ENCODE measurements at places on chromosomes 2 and 18.

GRCh38 chr2:191128172-191128910, 22.5 kb downstream of the STAT4 start:
- DNase-seq = no peak

DNA sequence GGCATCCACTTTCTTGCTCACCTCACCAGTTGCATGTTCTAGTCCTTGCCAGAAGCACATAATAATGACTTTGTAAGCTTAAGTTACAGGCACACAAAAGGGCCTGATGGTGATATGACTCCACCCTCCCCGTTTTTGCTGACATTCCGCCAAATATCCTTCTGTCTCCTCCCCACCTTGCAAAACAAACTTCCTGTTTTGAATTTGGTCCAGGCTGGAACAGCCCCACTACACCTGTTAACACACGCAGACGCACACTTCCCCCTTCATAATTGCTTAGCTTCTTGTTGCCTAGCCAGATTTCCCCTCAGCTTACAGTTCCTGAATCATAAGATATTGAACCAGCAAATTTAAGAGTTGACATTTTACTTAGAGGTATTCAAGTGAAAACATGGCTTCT, at the start of gene MGAT5:
Gene MGAT5 (plus strand): TSS at position 269 of the 400 bp plus-strand sequence. CDS start 332 bp downstream, outside the sequence.
- no peak for DNase-seq

DNA sequence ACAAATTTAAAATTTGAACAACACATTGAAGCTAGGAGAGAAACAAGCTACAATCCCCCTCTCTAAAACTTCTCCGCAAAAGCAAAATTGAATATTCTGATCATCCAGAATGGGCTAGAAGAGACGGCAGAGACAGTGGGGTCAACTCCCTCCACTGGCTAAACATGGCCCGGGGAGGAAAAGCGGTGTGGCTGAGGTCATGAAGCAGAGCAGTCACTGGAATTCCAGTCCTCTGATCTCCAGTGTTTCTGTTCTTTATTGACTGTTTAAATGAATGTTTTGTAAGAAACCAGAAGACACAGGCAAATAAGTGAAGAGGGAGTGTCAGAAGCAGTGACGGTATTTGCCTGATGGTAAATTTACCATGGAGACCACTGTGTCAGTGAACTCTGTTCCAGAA, 116.2 kb downstream of the GAREM1 start:
- DNase-seq = no peak

DNA sequence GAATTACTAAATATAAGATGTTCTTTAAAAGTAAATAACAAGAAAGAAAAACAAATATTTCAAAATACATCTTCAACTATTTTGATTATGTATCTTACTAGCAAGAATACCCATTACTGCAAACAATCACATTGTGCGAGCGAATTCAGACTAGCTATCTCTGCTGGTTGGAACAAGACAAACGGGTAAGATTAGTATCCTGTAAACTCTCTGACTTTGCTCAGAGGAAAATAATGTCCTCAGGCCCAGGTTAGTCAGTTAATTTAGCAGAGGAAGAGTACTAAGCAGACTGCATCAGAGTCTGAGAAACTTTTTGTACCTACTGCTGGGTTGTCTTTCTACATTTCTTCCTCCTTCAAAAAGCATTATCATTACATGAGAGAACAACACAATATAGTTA, 50.4 kb upstream of the MCM6 start:
- no peak for DNase-seq

GRCh38 chr18:37297106-37297505, 268.5 kb downstream of the CELF4 start:
- DNase-seq = no peak

GRCh38 chr2:54630858-54631497, 92.5 kb upstream of the EML6 start:
- DNase-seq = no peak

- DNase-seq = no peak
Measured at GRCh38 chr2:180892091-180892490, 88.3 kb upstream of the UBE2E3 start.

GRCh38 chr18:62023536-62023935, 130.7 kb upstream of the RNF152 start:
- no peak for DNase-seq

DNA sequence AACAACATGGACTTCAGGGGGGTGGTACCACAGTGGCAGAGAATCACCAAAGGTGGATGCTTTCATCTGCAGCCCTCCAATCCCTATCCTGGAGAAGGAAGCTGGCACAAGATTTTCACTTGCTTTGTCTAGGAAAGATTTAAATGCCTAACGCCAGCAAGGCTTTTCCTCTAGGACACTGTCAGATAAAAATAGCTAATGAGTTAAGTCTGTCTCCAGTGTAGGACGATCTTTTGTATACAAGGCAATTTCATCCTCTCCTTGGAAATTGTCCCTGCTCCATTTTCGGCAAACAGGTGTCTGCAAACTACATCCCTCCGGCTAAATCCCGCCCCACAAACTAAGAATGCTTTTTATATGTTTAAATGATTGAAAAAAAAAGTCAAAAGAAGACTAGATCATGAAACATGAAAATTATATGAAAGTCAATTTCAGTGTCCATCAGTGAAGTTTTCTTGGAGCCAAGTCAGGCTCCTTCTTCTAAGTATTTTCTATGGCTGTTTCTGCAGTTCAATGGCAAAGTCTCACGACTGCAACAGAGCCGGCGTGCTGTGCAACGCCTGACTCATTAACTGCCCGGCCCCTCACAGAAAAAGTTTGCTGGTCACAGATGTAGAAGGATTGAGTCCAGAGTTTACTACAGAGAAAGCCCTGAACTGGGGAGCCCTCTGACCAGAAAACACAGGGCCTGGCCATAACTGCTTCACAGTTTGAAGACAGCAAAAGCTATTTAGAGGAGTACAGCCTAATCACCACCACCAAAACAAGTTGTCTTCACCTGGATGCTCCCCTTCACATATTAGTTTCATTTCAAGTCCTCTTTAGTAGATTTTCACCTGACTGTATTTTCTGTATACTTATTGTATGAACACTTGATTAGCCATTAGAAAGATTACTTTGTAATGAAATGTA, 52.3 kb downstream of the PIEZO2 start:
- DNase-seq = no peak

- peak; percentile 62 for DNase-seq
Measured at GRCh38 chr2:240437861-240438809, 2.7 kb downstream of the GPC1 start.

- no peak for DNase-seq
Measured at GRCh38 chr2:165529130-165529529, 59.6 kb downstream of the CSRNP3 start.

DNA sequence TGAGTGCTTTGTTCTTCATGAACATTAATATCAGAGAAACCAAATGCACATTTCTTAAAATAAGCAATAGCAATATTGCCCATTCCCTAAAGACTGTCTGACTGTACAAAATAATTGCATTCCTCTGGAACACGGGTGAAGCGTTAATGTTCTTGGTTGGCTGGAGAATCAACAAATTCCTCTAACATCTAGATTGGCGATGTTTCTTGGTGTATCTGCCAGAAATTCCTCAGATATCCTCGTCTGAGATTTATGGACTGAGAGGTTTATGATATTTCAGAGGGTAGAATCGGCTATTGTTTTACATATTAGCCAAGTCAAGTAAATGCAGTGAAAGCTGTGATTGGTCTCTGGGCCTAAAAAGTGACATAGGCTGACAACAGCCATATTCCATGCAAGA, 27.1 kb upstream of the SPTBN1 start:
- no peak for DNase-seq

DNA sequence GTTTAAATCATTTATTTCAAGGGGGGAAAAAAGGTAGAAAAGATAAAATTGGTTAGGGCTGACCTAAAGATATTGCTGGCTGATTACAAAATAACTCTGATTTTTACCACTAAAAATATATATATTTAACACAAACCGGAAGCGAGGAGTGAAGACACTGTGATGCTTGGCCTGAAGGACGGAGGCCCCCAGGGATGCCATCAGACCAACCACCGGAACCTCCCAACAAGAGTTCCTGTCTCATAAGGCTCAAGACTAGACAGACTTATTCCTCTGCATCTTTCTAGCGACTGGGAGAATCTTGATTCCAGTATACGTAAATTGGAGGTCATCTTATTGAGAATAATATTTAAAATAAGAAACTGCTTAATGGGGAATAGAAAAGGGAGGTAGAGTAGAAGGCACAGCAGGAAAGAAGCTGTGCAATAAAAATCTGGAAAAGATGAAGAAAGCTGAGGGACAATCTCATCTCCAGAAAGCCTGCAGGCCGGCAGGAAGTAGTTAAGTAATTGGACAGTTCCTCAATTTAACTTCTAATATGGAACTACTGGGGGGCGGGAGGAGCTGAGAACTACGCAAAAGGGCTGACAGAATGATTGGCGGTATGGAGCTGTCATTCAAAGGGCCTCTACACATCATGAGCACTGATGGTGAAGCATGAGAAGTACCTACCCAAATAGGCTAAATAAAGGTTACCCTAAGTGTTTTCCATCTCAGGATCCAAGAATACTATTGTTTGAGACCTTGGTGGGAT, 91.1 kb downstream of the DTNB start:
- no peak for DNase-seq

GRCh38 chr2:132267105-132267497, 105.3 kb upstream of the ANKRD30BL start:
- no peak for DNase-seq

DNA sequence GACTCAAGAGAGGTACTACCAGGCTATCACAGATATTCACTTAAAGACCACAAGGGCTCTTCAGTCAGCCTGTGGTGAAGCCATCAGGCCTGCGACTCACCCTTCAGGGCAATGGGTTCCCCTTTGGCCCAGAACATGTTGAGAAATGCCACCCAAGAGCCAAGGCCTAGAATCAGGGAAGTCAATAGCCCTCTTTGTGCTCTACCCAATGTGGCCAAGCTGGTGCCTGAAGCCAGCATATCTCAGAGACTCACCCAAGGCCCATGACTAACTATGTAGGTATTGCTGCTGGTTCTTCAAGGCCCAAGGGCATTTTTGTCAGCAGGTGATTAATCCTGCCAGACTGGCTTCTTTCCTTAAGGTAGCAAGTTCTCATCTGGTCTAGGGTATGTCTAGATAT, 338.9 kb upstream of the SETBP1 start:
- no peak for DNase-seq

- DNase-seq = no peak
Measured at GRCh38 chr2:68653538-68653982, 10.2 kb downstream of the PROKR1 start.

DNA sequence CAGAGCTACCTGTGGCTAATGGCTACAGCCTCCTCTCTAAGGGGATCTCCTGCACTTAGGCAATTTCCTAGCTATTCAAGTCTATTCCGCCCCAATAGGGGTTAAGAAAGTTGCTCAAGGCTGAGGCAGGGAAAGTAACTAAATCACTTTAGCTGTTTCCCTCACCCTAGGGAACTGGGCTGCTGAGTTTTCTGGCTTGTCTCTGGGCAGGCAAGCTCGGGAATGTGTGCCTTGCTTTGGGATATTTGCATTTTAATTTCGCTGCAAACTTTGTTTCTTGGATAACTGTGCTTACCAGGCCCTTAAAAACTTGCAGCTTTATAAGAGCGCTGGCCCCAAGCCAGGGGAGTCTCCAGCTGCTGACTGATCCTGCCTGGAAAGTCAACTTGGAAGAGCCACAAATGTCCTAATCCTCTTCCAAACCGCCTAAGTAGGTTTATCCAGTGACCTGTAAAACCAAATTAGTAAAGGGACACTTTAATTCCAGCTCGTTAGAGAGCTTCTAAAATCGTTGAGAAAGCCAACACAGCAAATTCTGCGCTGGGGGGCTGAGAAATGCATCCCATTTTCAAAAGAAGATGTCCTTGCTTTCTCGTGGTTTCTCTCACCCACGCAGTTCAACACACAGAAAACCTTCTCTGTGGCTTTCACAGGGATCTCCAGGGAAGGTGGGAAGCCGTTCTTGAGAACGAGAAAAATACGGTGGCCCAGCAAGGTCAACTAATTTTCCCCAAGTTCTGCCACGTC, 59.5 kb upstream of the SP3 start:
- no peak for DNase-seq

DNA sequence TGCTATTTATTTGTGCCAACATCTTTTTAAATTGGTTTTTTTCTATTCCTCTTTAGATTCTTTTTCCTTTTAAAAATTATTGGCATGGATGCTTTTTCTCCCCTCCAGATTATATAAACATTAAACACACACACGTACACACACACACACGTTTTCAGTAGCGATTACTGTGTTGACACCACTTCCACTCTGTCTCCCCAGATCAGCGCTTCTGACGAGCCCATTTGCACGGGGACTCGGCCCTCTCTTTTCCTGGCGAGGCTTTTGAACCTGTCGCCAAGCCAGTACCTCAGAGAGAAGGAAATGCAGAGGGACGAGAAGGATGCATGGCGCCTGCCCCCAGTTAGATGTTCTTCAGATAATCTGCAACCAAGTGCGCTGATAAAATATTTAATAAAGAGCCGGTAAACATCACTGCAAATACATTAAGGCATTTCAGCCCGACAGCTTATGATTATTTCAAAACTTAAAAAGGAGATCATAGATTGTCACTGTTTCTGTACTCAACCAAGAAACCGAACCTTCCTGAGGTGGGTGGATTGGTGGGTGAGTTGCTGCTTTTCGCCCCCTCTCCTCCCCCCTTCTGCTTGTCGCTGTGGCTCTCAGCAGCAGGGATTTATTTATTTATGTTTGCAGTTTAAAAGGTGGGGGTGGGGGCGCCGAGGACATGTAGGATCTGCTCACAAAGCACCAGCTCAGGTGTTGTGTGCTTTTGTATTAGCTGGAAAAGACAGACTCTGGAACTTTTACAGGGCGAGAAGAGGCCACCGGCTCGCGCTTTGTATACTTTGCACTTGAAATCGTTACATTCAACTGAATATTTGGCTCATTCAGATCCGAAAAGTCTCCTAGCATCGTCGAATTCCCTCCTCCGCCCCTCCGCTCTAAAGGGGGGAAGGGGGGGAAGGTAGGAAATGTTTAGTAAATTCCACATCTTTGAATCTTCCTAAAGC, 787 bp upstream of the TBR1 start:
- peak; percentile 28 for DNase-seq

DNA sequence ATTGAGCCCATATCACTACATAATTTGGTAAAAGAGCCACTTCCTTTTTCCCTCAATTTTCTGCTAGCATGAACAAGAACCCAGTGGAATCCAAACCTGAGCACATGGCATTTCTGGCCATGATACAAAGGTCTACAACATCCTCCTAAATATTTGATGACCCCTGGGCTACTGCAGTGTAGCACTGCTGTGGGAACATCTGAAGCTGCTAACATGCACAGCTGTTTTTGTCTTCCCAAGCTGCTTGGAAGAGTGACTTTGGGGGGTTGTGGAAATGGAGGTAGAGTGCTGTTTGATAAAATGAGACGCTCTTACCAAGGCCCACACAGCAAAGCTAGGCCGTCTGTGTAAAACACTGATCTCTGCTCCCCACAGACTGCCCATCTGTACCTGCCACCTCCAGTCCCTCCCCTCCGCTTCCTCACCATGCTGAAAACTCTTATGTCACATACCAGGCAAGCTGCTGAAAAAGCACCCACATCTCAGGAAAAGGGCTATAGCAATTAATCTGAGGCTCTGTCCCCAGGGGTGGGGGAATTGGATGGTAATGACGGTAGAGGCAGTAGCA, 197.2 kb upstream of the HNRNPA3 start:
- no peak for DNase-seq

DNA sequence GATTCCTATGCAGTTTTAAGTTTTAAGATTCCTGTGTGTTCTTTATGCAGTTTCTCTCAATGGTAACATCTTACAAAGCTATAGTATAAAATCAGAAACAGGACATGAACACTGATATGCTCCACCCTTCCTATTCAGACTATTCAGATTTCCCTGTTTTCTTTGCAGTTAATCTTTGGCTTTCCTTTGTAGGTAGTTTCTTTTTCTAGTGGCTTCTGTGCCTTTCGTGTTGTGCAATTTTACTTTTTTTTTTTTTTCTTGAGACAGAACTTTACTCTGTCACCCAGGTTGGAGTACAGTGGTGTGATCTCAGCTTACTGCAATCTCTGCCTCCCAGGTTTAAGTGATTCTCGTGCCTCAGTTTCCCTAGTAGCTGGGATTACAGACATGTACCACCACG, 94.9 kb upstream of the RNU4ATAC start:
- no peak for DNase-seq
